Mesothelial cell of epicardium (in vitro differentiated cells): ENCODE measurements at places on chromosomes 12 and 14. TPM values are rescaled to one million over a fixed set of nuclear protein-coding genes. Genes with fewer than 3 reads are reported as not detected.

- H3K4me1 ChIP-seq = no peaks in the 10 kb centered on the region
- no peaks in the 10 kb centered on the region for H3K36me3 ChIP-seq
- no peak overlapping the region for H3K27ac ChIP-seq
- no peaks in the 10 kb centered on the region for H3K27me3 ChIP-seq
- DNase-seq = no peak
Observed at GRCh38 chr12:83388551-83388950, 701.8 kb downstream of the TMTC2 start.

- DNase-seq = no peak
- no peak overlapping the region for H3K27ac ChIP-seq
- no peak overlapping the region for H3K4me3 ChIP-seq
- H3K4me1 ChIP-seq = peaks cover 14% of the 10 kb centered on the region
Observed at GRCh38 chr12:52120951-52121823, 41.7 kb downstream of the SMIM41 start.

DNA sequence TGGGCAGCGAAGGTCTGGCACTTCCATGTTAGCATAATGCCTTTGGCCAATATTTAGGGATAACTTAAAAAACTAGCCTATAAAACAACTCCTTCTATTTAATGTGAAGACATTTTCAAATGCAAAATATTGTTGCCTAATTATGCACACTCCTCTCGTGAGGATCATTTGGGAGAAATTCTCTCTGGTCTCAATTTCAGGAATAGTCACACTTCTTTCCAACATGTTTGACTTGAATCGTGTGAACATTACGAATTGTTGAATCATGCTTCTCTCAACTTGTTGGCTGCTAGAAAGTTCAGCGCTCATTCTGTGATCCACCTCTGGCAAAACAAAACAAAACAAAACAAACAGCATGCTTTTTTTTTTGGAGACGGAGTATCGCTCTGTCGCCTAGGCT, 313.2 kb downstream of the SEC23A start:
- H3K27me3 ChIP-seq = no peaks in the 10 kb centered on the region
- H3K4me3 ChIP-seq = no peak overlapping the region
- H3K4me1 ChIP-seq = no peaks in the 10 kb centered on the region

GRCh38 chr14:30118992-30119640, 191.5 kb upstream of the PRKD1 start:
- H3K27me3 ChIP-seq = no peaks in the 10 kb centered on the region
- H3K4me1 ChIP-seq = no peaks in the 10 kb centered on the region
- H3K4me3 ChIP-seq = no peak overlapping the region
- DNase-seq = no peak
- no peak overlapping the region for H3K27ac ChIP-seq

DNA sequence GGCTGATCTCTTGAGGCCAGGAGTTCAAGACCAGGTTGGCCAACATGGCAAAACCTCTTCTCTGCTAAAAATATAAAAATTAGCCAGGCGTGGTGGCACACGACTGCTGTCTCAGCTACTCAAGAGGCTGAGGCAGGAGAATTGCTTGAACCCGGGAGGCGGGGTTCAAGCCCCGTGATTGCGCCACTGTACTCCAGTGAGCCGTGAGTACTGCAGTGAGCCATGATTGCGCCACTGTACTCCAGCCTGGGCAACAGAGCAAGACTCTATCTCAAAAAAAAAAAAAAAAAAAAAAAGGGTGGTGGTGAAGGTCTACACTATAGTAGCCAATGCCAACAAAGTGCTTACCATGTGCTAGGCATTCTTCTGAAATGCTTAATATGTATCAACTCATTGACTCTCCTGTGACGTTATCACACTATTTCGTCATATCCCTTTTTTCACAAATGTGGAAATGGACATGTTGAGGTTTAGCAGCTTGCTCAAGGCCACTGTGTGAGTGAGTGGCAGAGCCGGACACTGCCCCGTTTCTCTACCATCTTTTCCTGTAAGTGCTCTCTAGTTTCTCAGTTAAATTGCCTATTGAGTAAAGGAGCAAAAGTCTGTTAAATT, 59.6 kb downstream of the GNS start:
- no peaks in the 10 kb centered on the region for H3K27me3 ChIP-seq
- peaks cover 4% of the 10 kb centered on the region for H3K36me3 ChIP-seq
- DNase-seq = no peak
- H3K4me1 ChIP-seq = no peaks in the 10 kb centered on the region
- H3K4me3 ChIP-seq = no peak overlapping the region

Gene REP15
- total RNA-seq = 2.2 to 2.4 TPM (median 2.3 TPM) in 3 replicates

DNA sequence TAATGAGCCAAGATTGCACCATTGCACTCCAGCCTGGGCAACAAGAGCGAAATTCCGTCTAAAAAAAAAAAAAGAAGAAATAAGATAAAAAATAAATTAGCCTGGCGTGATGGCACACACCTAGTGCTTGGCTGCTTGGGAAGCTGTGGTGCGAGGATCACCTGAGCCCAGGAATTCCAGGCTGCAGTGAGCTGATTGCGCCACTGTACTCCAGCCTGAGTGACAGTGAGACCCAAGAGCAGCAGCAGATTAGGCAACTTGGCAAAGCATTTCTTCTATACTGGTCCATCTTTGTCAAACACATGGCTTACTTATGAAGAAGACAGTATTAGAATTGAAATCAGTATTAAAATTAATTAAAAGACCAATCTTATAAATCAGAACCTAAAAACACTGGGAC, 6.3 kb downstream of the GON7 start:
- no peak overlapping the region for H3K4me3 ChIP-seq
- H3K27me3 ChIP-seq = no peaks in the 10 kb centered on the region
- no peaks in the 10 kb centered on the region for H3K36me3 ChIP-seq

DNA sequence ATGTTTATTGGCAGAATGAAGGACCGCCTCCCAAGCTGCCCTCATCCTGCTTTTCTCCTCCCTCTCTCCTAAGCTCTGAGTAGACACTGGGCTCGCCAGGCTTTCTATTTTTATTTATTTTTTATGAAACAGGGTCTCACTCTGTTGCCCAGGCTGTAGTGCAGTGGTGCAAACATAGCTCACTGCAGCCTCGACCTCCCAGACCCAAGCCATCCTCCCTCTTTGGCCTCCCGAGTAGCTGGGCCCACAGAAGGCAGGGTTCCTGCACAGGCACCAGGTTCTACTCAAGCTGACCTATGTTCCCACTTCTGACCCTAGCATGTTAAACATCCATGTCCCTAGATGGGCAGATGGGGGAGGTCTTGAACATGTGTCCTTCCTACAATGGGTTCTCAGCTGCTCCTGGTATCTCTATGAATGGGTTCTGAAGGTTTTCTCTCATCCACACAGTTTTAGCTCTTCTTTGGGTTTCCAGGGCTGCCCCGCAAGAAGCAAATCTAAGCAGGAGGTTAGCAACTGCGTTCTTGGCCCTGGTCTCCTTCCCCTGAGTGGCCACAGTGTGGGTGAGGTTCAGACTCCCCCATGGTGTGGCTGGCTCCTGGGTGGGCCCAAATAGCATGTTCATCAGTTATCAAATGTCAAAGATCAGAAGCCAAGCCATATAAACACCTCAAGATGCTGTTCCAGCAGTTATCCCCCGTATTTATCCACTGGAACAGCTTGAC, 167.3 kb downstream of the ZFP36L1 start:
- H3K4me3 ChIP-seq = no peak overlapping the region
- peak overlapping the region; percentile 26 for H3K27ac ChIP-seq
- H3K27me3 ChIP-seq = no peaks in the 10 kb centered on the region
- H3K36me3 ChIP-seq = peaks cover 11% of the 10 kb centered on the region

Gene PRKD1
- 25.3 to 27.3 TPM (median 26.8 TPM) in 3 replicates for total RNA-seq

DNA sequence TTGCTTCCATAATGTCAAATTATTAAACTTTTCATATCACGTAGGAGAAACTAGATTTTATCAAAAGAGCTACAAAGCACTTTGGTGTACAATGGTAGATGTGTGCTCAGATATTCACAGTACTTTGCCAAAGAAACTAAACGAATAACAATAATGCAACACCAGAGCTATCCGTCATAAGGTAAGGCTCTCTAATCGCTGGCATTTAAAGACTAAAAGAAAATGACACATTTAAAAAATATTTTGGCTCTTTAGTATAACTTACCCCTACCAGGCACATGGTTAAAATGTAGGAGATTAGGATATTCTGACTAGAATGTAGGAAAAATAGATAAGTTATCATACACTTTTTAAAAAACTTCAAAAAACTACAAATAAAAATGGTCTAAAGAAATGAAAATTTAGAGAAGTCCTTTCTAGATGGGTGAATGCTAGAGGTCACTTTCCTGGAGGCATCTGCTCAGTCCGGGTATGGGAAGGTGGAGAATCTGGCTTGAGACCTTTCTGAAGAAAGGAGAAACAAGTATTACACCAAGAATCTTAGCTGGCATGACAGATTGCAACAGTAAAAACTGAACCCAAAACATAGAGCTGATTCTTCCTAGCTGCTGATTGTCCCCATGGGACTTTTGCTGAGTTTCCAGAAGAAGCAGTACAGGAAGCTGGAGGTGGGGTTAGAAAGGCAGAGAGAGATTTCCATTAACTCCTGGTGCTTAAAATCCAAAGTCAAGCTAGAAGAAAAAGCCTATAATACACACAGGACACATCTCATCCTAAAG, 67.9 kb downstream of the FAR2 start:
- no peak overlapping the region for H3K27ac ChIP-seq
- no peak for DNase-seq
- no peak overlapping the region for H3K4me3 ChIP-seq
- no peaks in the 10 kb centered on the region for H3K27me3 ChIP-seq
- H3K4me1 ChIP-seq = peaks cover 3% of the 10 kb centered on the region
- H3K36me3 ChIP-seq = peaks cover 4% of the 10 kb centered on the region

DNA sequence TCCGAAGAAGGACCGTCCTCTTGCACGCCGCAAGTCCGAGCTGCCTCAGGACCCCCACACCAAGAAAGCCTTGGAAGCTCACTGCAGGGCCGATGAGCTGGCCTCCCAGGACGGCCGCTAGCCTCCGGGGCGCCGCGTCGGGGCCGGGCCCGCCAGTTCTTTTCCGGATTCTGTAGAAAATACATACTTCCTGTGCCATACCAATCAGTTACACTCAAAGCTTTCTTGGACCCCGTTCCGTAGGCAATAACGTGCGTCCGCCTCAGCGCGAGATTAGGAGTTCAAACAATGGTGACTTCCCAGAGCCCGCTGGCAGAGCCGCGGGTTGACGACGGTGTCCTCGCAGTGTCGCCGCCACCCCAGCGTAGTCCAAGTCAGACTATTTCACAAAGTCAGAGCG, 39.2 kb upstream of the DYNC1H1 start:
- H3K36me3 ChIP-seq = peaks cover 18% of the 10 kb centered on the region
- H3K27ac ChIP-seq = no peak overlapping the region
- no peaks in the 10 kb centered on the region for H3K27me3 ChIP-seq
- no peak for DNase-seq
- no peaks in the 10 kb centered on the region for H3K4me1 ChIP-seq

DNA sequence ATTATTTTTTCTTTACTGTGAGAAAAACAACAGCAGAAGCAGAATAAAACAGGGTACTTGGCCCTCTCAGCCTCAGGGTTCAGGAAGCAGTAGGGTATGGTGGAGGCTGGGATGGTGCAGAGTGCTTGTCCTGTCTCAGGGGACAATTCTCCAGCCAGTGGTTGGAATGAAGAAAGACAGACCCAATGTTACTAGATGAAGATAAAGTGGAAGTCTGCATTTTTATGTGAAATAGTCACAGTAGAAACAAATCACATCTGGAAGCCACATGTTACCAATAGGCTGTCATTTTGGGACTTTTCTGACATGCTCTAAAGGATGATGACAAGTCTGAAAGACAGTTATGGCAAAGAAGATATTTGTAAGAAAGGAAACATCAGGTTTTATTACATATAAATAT, 32.3 kb downstream of the PROX2 start:
- H3K27me3 ChIP-seq = no peaks in the 10 kb centered on the region
- peak overlapping the region; percentile 33 for H3K27ac ChIP-seq
- no peak overlapping the region for H3K4me3 ChIP-seq
- H3K36me3 ChIP-seq = peaks cover 8% of the 10 kb centered on the region
- no peak for DNase-seq
- peaks cover 27% of the 10 kb centered on the region for H3K4me1 ChIP-seq

Gene GMFB
- 56.1 to 56.5 TPM (median 56.1 TPM) in 3 replicates for total RNA-seq

- DNase-seq = no peak
- H3K4me3 ChIP-seq = no peak overlapping the region
- no peak overlapping the region for H3K27ac ChIP-seq
- no peaks in the 10 kb centered on the region for H3K36me3 ChIP-seq
Observed at GRCh38 chr12:11728154-11728755, 78.8 kb downstream of the ETV6 start.

Gene ASIC1
- total RNA-seq = 6.1 to 7.2 TPM (median 6.6 TPM) in 3 replicates

GRCh38 chr14:97120611-97121031, 323.4 kb downstream of the VRK1 start:
- H3K27ac ChIP-seq = no peak overlapping the region
- H3K4me3 ChIP-seq = no peak overlapping the region
- H3K27me3 ChIP-seq = peaks cover 47% of the 10 kb centered on the region
- H3K36me3 ChIP-seq = no peaks in the 10 kb centered on the region
- no peak for DNase-seq

Gene CYP27B1
- total RNA-seq = 3.3 to 4.7 TPM (median 4.0 TPM) in 3 replicates

DNA sequence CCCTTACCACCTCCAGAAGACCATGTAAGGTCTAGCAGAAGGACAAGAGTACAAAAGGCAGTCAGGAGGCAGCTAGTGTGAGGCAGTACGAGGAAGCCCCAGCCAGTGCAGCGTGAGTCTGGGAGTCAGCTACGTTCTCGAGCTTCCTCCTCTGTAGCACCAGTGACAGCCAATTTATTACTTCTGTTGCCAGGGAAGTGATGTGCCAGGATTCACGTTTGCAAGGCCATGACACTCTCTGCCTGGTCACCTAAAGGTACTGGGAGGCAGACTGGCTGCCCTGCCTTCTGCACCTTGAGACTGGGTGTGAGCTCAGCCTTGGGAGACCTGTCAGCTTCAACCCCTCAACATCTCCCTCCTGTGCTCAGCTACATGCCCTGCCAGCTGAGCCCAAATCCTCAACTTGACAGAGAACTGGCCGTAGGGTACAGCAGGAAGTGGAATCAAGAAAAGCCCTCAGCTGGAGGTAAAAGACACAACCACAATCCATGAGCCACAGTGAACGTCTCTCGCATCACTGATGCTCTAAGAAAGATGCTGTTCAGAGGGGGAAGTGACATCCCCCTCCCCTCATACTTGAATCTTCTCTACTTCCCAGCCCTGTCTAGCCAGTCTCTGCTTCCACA, 182.5 kb upstream of the RGS6 start:
- no peaks in the 10 kb centered on the region for H3K27me3 ChIP-seq
- peaks cover 17% of the 10 kb centered on the region for H3K4me1 ChIP-seq

- H3K4me3 ChIP-seq = peak overlapping the region; percentile 85
- no peaks in the 10 kb centered on the region for H3K36me3 ChIP-seq
- H3K27me3 ChIP-seq = peaks cover 30% of the 10 kb centered on the region
- DNase-seq = no peak
- H3K4me1 ChIP-seq = peaks cover 48% of the 10 kb centered on the region
Observed at GRCh38 chr14:41606282-41606531, 469 bp upstream of the LRFN5 start.

GRCh38 chr12:108299980-108300696, 39.0 kb downstream of the CMKLR1 start:
- peaks cover 19% of the 10 kb centered on the region for H3K4me1 ChIP-seq
- peaks cover 10% of the 10 kb centered on the region for H3K27me3 ChIP-seq
- no peak overlapping the region for H3K4me3 ChIP-seq
- no peak for DNase-seq
